ENCODE measurements at places on chromosomes 4 and X.
A peak's percentile ranks its signal among the peaks of the same experiment; 100 is the strongest.

DNA sequence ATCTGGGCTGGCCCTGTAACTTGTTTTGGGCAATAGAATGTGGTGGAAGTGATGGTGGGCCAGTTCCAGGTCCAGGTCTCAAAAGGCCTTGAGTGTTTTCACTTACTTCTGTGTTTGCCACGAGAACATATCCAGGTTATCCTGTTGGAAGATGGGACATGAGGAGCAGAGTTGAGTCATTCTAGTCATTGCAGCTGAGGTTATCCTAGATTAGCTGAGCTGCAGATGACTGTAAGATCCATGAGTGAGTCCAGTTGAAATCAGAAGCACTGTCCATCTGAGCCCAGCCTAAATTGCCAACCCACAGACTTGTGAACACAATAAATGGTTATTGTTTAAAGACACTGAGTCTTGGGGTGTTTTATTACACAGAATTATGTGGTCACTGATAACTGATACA is 45.3 kb upstream of the RPS6KA3 start:
- DNase-seq, result no peak

- DNase-seq, result no peak
These were observed 113.4 kb downstream of the TMEM164 start for GRCh38 chrX:110116066-110116980.

GRCh38 chrX:100316987-100317386 is 93.1 kb downstream of the PCDH19 start:
- no peak for DNase-seq

GRCh38 chrX:47143894-47144625 is 442 bp downstream of the NDUFB11 start:
- DNase-seq, result peak; percentile 66

- DNase-seq, result no peak
These were observed 14.8 kb downstream of the AMTN start for GRCh38 chr4:70533211-70533610.

DNA sequence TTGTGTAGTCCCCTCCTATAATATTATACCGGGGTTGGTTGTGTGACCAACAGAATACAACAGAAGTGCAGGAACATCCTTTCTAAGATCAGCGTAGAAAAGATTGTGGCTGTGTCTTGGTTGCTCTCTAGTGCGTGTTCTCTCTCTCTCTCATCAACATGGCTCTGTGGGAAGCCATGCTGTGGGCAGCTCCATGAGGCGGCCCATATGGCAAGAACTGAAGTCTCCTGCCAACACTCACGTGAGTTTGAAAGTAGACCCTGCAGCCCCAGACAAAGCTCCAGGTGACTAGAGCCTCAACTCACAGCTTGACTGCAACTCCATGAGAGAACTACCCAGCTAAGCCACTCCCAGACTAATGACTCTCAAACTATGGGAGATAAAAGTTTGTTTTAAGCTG is 118.7 kb downstream of the TSPAN5 start:
- peak; percentile 46 for DNase-seq

GRCh38 chrX:11351375-11352295 is 58.4 kb downstream of the AMELX start:
- DNase-seq, result peak; percentile 0

DNA sequence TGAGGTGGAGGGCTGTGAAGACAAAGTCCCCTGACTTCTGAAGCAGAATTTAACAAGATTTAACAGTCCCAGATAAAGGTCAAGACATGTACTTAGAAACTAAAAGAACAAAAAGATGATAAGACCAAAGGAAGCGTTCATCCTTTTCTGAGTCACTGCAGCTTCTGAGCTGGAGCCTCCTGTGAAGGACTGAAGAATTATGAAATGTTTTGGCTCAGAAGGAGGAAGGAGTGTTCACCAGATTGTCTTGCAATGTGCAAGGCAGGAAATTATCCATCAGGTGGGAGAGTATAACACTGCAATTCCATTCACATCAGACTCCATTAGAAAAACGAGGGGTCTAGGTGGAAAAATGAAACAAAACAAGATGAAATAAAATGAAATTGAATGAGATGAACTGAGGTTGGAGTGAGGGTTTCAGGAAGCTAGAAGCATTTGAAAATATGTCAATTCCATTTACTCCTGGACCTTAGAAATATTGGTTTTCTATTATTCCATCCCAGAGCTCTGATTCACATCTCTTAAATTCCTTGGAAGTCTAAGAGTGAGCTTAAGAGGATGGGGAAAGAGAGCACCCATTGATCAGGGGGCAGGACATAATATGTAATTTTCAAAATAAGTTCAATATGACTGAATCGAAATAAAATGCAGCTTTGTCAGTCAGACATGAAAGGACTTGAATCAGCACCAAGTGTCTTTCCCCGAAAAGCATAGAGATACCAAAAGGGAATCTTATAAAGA is 186.1 kb upstream of the LNX1 start:
- no peak for DNase-seq

- no peak for DNase-seq
These were observed 98.2 kb downstream of the ARSJ start for GRCh38 chr4:113881256-113881655.

DNA sequence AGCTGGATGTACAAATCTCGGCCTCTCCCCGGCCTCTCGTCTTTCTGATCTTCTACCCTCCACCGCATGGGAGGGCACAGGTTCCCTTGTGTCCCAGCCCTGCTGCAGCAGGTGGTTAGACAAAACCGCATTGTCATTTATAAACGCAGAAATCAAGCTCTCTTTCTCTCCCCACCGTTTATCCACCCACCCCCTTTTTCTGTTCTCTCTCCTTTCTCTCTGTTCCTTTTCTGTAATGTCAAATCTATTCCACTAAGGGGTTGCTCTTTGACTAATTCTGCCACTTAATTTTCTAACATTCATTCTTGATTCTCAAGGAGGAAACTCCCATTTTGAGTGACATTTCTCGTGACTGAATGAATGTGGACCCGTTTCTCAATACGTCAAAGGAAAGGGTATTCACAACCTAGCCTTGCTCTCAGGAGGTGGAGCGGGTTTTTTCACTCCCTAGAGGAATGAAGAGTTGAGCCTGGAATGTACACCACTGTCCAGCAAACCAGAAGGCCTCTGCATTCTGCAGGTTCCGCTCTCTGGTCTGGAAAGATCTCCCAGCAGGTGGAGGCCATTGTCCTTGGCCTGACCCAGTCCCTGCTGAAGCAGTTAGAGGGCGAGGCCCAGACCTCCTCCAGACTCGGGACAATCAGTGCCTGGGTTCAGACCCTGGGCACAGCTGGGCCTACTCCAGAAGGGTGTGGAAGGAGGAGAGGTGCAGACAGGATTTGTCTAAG is 70.9 kb upstream of the ENPP6 start:
- DNase-seq, result no peak
